ENCODE measurements at places on chromosomes 16 and 17.

DNA sequence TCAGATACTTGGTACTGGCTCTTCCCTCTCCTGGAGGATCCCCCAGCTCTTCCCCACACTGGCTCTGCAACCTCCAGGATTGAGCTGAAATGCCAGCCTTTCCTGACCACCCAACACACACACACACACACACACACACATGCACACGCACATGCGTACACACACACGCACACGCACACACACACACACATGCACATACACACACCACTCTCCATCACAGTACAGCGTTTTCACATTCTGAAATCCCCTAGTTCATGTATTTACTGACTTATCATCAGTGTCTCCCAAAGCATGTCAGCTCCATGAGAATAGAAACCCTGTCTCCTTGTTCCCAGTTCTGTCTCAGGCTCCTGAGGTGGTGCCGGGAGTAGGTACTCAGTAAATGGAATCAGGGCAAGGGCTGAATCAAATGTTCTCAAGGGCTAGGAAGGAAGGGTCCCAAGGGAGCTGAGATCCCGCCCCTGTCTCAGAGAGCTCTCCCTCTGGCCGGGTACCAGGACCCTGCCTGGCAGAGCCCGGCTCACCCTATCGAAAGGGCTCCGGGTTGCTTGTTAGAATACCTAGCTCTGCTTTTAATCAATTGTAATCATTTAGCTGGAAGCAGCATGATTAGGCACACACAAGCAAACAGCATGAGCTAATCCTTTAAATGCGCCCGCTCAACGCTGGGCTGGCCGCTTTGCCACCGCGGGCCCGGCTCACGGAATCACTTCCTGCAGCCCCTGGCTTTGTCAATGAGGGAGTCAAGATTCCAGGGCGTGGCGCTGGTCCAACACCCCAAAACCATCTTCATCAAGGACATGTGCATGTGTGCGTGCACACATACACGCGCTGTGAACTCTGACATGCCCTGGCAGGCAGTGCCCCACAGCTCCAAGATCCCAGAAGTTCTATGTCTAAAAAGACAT lies 140.7 kb downstream of the C16orf78 start:
- DNase-seq = no peak

DNA sequence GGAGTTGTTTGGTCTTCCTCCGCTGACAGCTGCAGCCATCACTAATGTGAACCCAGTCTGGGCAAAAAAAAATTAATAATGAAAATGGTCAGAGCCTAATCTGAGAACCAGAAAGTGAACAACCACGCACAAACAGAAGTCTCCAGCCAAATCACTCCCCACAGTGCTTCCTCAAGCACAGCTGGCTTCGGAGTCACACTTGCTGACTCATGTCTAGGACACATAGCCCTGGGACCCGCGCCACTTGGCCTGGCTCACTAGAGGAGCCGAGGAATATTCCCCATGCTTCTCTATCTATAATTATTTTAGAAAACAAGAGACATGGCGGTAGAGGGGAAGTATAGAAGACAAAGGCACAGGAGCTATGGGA lies 109.1 kb downstream of the ZFHX3 start:
- DNase-seq = peak; percentile 93

- DNase-seq = peak; percentile 92
Observed at GRCh38 chr17:28925912-28926365, 23.1 kb upstream of the DHRS13 start.

DNA sequence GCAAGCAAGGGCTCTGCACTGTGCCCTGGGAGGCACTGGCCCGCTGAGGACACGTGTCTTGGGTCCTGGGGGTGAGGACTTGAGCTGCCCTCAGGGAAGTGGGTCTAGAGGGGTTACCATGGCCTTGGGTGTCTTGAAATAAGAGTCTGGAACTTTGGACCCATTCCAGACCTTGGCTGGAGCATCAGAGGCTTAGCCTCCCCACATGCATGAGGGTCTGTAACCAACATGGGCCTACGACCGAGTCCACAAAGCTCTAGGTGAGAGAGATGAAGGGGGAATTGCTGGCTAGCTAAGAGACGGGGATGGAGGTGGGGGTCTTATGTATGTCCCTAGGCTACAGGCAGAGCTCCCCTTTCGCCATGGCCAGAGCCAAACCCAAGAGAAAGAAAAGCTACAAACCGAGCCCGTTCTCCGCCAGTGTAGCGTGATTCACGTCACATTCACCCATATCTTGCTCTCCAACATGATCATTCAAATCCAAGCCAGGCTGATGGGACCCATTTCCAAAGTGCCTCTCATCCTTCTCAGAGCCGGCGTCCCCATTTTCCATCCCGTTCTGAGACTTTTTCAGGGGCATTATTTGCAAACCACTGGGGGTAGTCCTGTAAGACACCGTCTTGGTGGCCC lies 120.1 kb downstream of the CDYL2 start:
- DNase-seq = no peak
